ENCODE measurements at places on chromosomes 4 and X.
A peak's percentile ranks its signal among the peaks of the same experiment; 100 is the strongest.

GRCh38 chrX:106725931-106726330, 570 bp upstream of the RNF128 start:
- no peak for DNase-seq

DNA sequence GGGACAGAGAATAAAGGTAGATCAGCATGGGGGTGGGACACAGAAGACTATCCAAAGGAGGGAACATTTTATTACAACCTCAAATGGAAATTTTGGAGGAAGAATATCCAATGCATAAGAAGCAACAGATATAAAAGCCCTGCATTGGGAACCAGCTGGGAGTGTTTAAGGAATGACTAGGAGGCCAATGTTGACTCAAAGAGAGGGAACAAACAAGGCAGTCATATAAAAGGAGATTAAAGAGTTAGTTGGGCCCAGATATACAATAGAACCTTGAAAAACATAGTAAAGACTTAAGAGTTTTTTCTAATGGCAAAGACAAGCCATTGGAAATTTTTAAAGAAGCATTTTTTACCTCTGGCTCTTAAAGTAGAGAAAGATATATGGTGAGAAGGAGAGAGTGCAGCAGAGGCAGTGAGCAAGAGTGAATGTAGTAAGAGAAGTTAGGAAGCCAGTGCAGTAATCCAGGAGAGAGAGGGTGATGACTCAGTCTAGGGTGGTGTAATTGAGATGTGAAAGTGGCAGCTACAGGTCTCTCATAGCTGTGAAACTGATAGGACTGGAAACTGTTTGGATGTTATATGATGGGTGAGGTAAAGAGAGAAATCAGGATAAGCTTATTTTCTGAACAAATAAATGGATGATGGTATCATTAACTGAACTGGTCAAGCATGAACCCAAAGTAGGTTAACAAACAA, 182.2 kb upstream of the ATOH1 start:
- no peak for DNase-seq

DNA sequence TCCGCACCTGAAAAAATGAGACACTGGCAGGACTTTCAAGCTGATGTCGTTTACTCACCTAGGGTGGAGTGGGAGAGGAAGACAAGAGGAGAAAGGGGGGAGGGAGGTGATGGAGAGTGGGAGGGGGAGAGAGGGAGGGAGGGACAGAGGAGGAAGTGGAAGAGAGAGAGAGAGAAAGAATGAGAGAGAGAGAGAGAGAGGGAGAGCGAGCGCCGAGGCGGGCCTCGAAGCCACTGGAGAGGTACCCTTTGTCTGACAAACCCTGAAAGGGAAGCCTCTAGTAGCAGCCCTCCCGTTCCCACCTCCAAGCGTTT, 296 bp upstream of the ADGRL3 start:
- no peak for DNase-seq

- DNase-seq = no peak
Measured at GRCh38 chrX:40086569-40087335, 11.0 kb downstream of the BCOR start.

- no peak for DNase-seq
Measured at GRCh38 chr4:86092684-86093083, 267.2 kb downstream of the MAPK10 start.

- no peak for DNase-seq
Measured at GRCh38 chr4:64068096-64068495, 341.2 kb downstream of the TECRL start.

- DNase-seq = no peak
Measured at GRCh38 chr4:116016201-116016600, 902.8 kb upstream of the NDST4 start.

DNA sequence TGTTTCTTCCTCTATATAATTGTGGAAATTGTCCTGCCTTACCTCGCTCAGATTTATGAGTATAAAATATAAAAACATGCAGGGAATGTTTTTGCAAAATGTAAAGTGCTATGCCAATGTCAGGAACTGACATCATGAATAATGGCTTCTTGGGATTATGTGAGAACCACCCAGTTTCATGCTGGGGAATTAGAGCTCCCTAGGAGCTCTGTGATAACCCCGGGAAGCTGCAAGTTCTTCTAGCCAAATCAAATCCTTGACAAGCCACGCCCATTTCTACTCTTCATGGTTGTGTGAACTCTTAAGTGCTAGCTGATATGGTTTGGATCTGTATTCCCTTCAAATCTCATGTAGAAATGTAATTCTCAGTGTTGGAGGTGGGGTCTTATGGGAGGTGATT, 85.9 kb upstream of the PAK3 start:
- DNase-seq = no peak

GRCh38 chrX:79081895-79082512, 62.5 kb upstream of the GPR174 start:
- peak; percentile 67 for DNase-seq

GRCh38 chr4:56080384-56080783, 131.6 kb downstream of the CEP135 start:
- no peak for DNase-seq

DNA sequence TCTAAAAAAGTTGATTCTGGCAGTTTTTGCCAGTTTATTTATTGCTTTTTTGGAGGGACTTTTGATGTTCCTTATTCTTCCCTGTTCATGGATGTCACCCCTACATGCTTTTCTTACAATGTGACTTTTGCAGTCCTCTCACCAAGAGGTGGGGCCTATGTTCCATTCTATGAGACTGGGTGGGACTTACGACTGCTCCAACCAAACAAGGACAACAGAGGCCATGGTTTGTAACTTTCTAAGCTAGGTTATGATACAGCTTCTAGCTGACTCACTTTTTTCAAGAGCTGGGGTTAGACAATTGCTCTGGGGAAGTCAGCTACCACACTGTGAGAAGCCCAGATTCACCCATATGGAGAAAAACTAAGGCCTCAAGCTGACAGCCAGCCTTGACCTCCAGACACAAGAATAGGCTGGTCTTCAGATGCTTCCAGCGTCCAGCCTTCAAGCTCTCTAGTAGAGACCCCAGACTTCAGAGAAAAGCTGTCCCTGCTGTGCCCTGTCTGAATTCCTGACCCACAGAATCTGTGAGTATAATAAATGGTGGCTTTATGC, 39.5 kb downstream of the ENOPH1 start:
- no peak for DNase-seq

DNA sequence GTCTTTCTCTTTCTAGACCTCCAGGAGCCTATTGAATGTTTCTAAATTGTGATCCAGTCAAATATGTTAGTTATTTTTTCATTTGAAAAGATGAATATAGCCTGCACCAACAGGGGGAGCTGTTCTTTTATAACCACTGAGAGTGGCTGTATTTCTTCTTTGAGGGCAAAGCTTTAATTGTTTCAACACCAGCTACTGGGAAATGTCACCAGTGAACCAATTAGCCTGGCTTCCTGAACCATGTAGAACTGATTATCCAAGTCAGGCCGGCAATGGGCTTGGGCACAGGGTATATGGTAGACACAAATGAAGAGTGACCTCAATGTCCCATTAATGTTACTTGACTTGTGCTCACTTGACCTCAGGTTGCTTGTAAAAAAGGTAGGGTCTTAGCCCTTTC, 4.8 kb upstream of the DAPP1 start:
- DNase-seq = no peak

DNA sequence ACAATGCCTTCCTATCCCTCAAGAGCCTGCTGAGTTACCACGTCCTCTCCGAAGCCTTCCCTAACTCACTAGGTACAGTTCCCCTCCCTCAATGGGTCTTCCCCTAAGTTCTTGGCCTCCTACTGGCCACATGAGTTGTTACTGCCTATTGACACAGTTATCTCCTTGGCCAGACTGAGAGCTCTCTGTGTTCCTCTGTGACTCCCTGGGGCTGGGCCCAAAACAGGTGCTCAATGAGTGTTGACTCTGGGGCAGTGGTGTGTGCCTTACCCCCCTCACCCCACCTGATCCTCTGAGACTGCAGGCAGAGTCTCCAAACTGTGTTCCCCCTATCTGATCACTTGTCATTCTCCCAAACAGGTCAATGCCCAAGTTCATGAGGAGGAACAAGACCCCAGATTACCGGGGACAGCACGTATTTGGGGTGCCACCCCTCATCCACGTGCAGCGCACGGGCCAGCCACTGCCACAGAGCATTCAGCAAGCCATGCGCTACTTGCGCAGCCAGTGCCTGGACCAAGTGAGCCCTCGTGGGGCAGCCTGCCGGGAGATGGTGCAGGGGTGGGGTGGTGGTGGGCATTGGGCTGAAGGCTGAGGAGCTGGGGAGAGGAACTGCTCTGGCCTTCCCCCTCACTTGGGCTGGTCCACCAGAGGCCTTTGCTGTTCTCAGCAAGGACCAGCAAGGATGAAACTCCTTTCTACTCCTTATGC, 72.6 kb downstream of the STARD8 start:
- DNase-seq = no peak

DNA sequence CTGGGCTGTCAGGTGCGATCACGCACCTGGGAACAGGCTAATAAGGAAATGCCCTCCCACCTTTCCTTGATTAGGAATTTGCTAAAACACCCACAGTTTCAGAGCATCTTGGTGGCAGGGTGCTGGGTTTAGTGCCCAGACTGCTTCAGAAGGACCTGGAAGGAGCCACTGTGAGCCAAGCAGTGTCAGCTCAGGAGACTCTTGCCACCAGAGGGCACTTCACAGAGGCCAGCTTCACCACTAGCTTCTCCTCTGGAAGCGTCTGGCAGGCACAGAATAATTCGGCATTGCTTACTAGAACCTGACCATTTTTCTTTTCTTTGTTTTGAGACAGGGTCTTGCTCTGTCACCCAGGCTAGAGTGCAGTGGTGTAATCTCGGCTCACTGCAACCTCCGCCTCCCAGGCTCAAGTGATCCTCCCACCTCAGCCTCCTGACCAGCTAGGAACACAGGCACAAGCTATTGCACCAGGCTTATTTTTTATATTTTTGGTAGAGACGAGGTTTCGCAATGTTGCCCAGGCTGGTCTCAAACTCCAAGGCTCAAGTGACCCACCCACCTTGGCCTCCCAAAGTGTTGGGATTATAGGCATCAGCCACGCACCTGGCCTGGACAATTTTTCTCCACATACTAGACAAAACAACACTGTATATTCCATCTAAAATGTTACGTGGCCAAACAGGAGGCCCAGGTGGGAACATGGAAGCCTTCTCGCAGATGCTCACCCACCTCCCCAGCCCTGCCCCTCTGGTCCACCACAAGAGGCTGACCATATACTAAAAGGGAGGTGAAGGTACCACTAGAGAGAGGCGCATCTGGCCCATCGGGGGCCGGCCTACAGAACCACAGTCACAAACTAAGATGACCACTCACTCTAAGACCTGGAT, 14.1 kb downstream of the NOP14 start:
- no peak for DNase-seq

DNA sequence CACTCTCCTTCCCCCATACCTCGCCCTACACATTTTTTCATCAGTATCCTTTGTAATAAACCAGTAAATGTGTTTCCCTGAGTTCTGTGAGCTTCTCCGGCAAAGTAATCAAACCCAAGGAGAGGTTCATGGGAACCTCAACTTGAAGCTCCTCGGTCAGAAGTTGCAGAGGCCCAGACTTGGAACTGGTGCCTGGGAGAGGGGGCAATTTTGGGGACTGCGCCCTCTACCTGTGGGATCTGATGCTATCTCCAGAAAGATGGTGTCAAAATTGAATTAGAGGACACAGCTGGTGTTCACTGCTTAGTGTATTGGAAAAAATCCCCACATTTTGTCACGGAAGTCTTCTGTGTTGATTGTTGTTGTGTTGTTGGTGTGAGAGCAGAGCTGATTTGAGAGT, 70.6 kb downstream of the ATP11C start:
- DNase-seq = no peak

DNA sequence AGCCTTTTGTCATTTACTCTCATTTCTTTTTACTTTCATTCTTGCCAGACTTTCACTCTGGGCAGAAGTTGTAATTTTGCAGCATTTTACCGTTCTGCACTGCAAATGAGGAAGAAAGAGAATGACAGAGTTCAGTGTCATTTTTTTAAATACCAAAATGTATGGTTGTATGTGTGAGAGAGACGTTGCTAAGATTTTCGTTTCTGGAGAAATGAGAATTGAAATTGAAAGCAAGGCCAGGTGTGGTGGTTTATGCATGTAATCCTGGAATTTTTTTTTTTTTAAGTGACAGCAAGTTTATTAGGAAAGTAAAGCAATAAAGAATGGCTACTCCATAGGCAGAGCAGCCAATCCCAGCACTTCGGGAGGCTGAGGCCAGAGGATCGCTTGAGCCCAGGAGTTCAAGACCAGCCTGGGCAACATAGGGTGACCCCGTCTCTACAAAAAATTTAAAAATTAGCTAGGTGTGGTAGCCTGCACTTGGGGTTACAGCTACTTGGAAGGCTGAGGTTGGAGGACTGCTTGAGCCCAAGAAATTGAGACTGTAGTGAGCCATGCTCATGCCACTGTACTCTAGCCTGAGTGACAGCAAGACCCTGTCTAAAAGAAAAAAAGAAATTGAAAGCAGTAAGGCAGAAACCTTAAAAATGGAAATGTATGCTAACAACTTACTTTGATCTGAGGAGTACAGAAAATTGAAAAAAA, 12.9 kb downstream of the DCK start:
- DNase-seq = no peak

GRCh38 chr4:41146196-41146595, 68.1 kb downstream of the APBB2 start:
- no peak for DNase-seq

DNA sequence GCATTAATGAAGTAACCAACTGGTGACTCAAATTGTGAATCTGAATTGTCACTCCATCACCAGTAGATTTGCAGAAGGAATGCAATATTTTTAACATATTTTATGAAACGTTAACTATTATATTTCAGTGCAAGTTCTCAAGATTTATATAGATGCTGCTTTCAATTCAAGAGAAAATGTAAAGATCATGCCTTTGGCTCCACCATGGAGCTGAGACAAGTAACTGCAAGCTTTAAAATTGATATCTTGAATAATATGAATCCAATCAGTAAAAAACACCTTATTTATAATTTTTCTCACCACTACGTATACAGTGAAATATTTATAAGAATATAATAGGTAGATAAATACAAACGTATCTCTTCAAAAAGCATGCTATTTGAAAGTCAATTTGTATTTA, 27.8 kb upstream of the GALNTL6 start:
- no peak for DNase-seq

GRCh38 chrX:68848189-68848940, 19.5 kb downstream of the EFNB1 start:
- no peak for DNase-seq

DNA sequence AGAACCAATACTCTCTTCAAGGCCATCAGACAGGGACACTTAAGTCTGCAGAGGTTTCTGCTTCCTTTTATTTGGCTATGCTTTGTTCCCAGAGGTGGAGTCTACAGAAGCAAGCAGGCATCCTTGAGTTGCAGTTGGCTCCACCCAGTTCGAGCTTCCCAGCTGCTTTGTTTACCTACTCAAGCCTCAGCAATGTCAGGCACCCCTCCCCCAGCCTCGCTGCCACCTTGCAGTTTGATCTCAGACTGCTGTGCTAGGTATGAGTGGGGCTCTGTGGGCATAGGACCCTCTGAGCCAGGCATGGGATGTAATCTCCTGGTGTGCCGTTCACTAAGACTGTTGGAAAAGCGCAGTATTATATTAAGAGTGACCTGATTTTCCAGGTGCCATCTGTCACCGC, 12.6 kb upstream of the UGT2B15 start:
- DNase-seq = no peak

DNA sequence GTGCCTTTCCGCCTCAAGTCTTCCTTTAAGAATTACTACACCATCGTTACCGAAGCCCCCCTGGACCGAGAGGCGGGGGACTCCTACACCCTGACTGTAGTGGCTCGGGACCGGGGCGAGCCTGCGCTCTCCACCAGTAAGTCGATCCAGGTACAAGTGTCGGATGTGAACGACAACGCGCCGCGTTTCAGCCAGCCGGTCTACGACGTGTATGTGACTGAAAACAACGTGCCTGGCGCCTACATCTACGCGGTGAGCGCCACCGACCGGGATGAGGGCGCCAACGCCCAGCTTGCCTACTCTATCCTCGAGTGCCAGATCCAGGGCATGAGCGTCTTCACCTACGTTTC, 2.2 kb downstream of the PCDH10 start:
- no peak for DNase-seq

All from muscle of arm (tissue), 14 donors.